Heart right ventricle (tissue), 16 donors: ENCODE measurements at places on chromosomes 13 and 19. TPM values are rescaled to one million over a fixed set of nuclear protein-coding genes. Genes with fewer than 3 reads are reported as not detected.

DNA sequence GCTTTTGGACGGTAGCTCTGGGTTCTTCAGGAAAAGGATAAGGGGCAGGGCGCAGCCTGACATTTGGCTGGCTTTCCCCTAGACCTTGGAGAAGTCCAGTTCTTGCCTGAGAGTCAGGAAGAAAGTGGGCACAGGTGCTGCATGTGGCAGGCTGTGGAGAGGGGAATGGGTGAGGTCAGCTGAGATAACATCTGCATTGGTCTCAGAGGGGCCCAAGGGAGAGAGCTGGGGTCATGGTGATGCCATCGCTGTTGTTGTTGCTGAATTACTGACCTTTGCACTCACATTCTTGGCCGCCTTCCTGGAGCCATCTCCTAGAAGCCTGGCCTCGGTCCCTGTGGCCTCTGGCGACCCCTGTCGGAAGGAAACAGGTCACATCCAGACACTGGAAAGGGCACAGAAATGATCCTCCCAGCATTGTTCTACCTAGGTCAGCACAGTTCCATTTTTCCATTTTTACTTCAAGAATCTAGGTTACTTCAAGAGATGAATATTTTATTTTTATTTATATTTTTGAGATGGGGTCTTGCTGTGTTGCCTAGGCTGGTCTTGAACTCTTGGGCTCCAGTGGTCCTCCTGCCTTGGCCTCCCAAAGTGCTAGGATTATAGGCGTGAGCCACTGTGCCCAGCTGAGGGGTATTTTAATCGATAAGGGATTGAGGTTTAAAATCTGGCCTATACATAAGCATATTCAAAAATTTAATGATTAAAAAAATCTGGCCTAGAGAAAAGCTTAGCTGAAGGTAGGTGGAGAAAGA lies 6.5 kb upstream of the LIPE start:
- H3K27ac ChIP-seq = peak overlapping the region; percentile 67
- H3K4me3 ChIP-seq = no peak overlapping the region
- DNase-seq = peak; percentile 92
- peaks cover 7% of the 10 kb centered on the region for H3K4me1 ChIP-seq

LILRB3 gene
- 2.0 TPM for total RNA-seq

- peaks cover 23% of the 10 kb centered on the region for H3K36me3 ChIP-seq
- no peaks in the 10 kb centered on the region for H3K27me3 ChIP-seq
- H3K4me3 ChIP-seq = peak overlapping the region; percentile 51
- H3K4me1 ChIP-seq = peaks cover 14% of the 10 kb centered on the region
- H3K27ac ChIP-seq = peak overlapping the region; percentile 89
Observed at GRCh38 chr19:37594982-37595382, 306 bp downstream of the ZNF540 start.

ZNF415 gene
- 19.0 TPM for total RNA-seq

- no peaks in the 10 kb centered on the region for H3K4me1 ChIP-seq
- no peak for DNase-seq
- H3K27me3 ChIP-seq = no peaks in the 10 kb centered on the region
- H3K36me3 ChIP-seq = no peaks in the 10 kb centered on the region
- no peak overlapping the region for H3K27ac ChIP-seq
Observed at GRCh38 chr13:23709536-23709935, 139.3 kb downstream of the TNFRSF19 start.

DNA sequence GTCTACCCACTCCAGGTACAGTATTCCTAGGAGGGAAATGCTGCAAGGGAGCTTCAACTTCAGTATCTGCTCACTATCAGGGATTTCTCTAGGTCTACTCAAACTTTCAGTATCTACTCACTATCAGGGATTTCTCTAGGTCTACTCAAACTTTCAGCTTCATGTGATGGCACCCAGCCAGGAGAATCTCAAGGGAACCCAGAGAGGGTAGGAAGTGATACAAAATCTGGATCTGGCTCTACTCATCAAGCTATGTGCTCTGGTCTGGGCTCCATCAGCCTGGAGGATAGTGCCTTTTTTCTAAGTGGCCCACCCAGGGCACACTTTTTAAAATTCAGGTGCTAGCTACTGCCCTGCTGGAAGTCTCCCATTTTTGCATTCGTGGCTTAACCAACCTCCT lies 52.3 kb upstream of the FNDC3A start:
- no peak overlapping the region for H3K4me3 ChIP-seq
- peak; percentile 12 for DNase-seq
- no peaks in the 10 kb centered on the region for H3K36me3 ChIP-seq
- no peak overlapping the region for H3K27ac ChIP-seq

DNA sequence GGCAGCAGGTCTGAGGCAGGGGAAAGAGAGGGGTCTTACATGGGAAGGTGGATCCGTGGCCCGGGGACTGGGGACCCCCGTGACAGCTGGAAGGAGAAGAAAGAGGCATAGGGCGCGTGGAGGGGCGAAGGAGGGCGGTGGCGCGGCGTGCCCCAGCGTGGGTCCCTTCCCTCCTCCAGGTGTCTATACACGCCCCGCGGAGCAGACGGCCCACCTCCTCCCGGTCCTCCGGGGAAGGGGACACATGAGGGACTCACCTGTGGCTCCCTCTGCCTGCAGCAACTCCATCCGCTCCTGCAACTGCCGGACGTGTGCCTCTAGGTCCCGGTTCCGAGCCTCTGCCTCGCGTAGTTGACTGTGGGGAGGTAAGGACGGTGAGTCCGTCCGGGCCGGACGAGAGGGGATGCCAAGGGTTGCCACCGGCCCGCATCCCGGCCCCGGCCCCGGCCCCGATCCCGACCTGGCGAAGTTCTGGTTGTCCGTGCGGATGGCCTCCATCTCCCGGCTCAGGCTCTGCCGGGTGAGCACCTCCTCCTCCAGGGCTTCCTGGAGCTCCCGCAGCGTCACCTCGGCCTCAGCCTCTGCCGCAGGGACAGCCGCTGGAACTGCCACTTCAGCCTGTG lies 2.4 kb upstream of the SIX5 start:
- H3K4me3 ChIP-seq = no peak overlapping the region
- peak; percentile 31 for DNase-seq
- peaks cover 70% of the 10 kb centered on the region for H3K27me3 ChIP-seq

GRCh38 chr13:40639221-40639681 lies 27.2 kb downstream of the FOXO1 start:
- no peaks in the 10 kb centered on the region for H3K36me3 ChIP-seq
- no peak overlapping the region for H3K4me3 ChIP-seq
- no peaks in the 10 kb centered on the region for H3K27me3 ChIP-seq
- DNase-seq = no peak
- H3K27ac ChIP-seq = peak overlapping the region; percentile 41

COL4A1 gene
- 98.2 TPM for total RNA-seq

- DNase-seq = no peak
- H3K27ac ChIP-seq = no peak overlapping the region
- peaks cover 3% of the 10 kb centered on the region for H3K27me3 ChIP-seq
- peak overlapping the region; percentile 18 for H3K4me3 ChIP-seq
- no peaks in the 10 kb centered on the region for H3K36me3 ChIP-seq
Observed at GRCh38 chr19:30662211-30662861, 290.2 kb downstream of the ZNF536 start.

DNA sequence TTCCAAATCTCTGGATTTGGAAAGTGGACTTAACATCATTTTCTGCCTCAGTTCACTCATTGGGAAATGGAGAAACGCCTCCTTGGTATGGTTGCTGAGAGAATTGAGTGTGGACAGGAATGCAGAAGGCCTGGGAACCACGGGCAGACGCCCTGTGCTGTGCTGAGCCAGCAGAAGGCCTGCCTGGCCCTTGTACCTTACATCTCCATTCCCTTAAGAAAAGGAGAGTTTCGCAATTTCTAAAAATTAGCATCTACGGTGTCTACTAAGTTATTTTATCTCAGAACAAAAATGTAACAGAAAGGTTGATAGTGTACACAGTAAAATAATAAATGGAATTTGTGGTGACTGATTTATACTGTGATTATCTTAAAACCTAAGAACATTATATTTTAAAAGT lies 78.7 kb downstream of the IPO5 start:
- H3K4me1 ChIP-seq = no peaks in the 10 kb centered on the region
- H3K27ac ChIP-seq = no peak overlapping the region
- no peak for DNase-seq
- no peaks in the 10 kb centered on the region for H3K27me3 ChIP-seq
- no peak overlapping the region for H3K4me3 ChIP-seq
- no peaks in the 10 kb centered on the region for H3K36me3 ChIP-seq

DNA sequence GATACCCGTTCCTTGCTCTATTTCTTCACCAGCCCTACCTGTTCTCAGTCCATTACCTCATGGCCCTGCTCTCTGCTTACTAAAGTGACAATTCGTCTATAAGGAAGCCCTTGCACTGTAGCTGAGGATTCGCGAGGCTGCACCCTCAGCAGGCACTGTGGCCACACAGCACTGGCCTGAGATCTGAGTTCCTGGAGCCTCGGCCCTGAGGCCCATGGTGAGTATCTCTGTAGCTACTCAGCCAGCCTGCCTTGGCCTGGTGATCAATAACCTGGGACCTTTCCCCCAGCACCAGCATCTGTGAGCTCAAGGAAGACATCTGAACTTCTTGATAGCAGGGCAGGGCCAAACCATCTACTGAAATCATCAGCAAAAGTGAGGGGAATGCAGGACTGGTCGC lies 90.7 kb downstream of the RGCC start:
- H3K4me1 ChIP-seq = peaks cover 20% of the 10 kb centered on the region
- no peaks in the 10 kb centered on the region for H3K27me3 ChIP-seq
- H3K4me3 ChIP-seq = no peak overlapping the region
- DNase-seq = no peak
- no peaks in the 10 kb centered on the region for H3K36me3 ChIP-seq
- peak overlapping the region; percentile 84 for H3K27ac ChIP-seq

DNA sequence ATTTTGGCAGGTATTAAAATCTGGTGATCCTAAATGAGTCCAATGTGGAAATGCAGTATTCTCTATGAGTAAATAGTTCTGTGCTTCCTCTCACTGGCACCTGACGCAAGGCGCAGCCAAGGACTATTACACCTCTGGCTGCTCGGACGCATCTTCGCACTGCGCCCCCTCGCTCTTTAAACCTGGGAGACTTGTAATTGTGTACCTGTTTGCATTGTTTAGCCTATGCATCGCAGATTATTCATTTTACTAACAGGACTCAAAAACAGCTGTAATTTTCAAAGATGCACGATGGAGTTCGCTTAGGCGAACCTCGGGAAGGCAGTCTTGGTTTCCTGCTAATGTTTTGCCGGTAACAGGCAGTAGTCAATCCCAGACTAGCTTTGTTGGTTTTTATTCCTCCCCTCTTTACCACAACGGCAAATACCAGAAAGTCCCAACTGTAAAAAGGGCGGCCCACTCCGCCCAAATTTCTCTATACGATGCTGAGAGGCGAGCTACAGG lies 113.2 kb downstream of the KCNRG start:
- no peak for DNase-seq
- H3K4me3 ChIP-seq = no peak overlapping the region
- no peaks in the 10 kb centered on the region for H3K27me3 ChIP-seq
- H3K36me3 ChIP-seq = no peaks in the 10 kb centered on the region
- no peak overlapping the region for H3K27ac ChIP-seq

- H3K4me3 ChIP-seq = no peak overlapping the region
- no peak overlapping the region for H3K27ac ChIP-seq
- no peak for DNase-seq
- H3K27me3 ChIP-seq = peaks cover 5% of the 10 kb centered on the region
- peaks cover 5% of the 10 kb centered on the region for H3K4me1 ChIP-seq
Observed at GRCh38 chr19:47445527-47445926, 26.2 kb downstream of the SLC8A2 start.

DNA sequence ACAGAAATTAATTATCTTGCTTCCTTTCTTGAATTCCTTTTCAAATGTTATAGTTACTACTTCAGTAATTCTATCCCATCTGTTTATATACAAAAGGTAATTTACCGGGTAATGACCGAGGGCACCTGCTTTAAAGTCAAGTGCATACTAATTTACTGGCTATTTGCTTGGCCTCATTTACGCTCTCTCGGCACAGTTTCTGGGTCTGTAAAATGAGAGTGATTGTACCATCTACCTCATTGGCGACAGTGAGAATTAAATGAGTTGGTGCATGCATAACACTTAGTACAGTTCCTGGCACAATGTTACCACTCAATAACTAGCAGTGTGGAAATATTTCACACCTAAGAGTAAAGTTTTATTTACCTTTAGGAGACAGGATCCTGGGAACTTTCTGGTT lies 111.6 kb downstream of the GGACT start:
- H3K27me3 ChIP-seq = no peaks in the 10 kb centered on the region
- H3K27ac ChIP-seq = no peak overlapping the region
- H3K4me3 ChIP-seq = no peak overlapping the region
- peaks cover 4% of the 10 kb centered on the region for H3K4me1 ChIP-seq
- no peaks in the 10 kb centered on the region for H3K36me3 ChIP-seq

SULT2B1 gene
- total RNA-seq = not detected

GRCh38 chr13:96532804-96533203 lies 442.9 kb downstream of the HS6ST3 start:
- DNase-seq = no peak
- H3K27ac ChIP-seq = no peak overlapping the region
- no peaks in the 10 kb centered on the region for H3K36me3 ChIP-seq
- H3K4me3 ChIP-seq = no peak overlapping the region

RASA3 gene
- total RNA-seq = 10.7 TPM

- H3K36me3 ChIP-seq = no peaks in the 10 kb centered on the region
- no peak overlapping the region for H3K27ac ChIP-seq
- no peak overlapping the region for H3K4me3 ChIP-seq
- H3K27me3 ChIP-seq = no peaks in the 10 kb centered on the region
- DNase-seq = no peak
Observed at GRCh38 chr19:43572171-43572588, 3.1 kb downstream of the XRCC1 start.

- no peaks in the 10 kb centered on the region for H3K36me3 ChIP-seq
- peak overlapping the region; percentile 4 for H3K27ac ChIP-seq
- H3K4me1 ChIP-seq = peaks cover 19% of the 10 kb centered on the region
- DNase-seq = peak; percentile 29
- H3K27me3 ChIP-seq = no peaks in the 10 kb centered on the region
Observed at GRCh38 chr13:79477968-79478367, 3.0 kb upstream of the NDFIP2 start.

- no peaks in the 10 kb centered on the region for H3K36me3 ChIP-seq
- H3K4me3 ChIP-seq = no peak overlapping the region
- DNase-seq = no peak
- no peak overlapping the region for H3K27ac ChIP-seq
- peaks cover 29% of the 10 kb centered on the region for H3K4me1 ChIP-seq
- no peaks in the 10 kb centered on the region for H3K27me3 ChIP-seq
Observed at GRCh38 chr19:2978772-2979171, 1.4 kb downstream of the TLE6 start.
